Posterior cingulate gyrus (tissue), 11 donors: ENCODE measurements at places on chromosomes 7 and 10.

GRCh38 chr10:111267673-111268072 lies 190.8 kb downstream of the ADRA2A start:
- no peak for DNase-seq

GRCh38 chr10:29555746-29556481 lies 78.9 kb downstream of the SVIL start:
- DNase-seq, result no peak

DNA sequence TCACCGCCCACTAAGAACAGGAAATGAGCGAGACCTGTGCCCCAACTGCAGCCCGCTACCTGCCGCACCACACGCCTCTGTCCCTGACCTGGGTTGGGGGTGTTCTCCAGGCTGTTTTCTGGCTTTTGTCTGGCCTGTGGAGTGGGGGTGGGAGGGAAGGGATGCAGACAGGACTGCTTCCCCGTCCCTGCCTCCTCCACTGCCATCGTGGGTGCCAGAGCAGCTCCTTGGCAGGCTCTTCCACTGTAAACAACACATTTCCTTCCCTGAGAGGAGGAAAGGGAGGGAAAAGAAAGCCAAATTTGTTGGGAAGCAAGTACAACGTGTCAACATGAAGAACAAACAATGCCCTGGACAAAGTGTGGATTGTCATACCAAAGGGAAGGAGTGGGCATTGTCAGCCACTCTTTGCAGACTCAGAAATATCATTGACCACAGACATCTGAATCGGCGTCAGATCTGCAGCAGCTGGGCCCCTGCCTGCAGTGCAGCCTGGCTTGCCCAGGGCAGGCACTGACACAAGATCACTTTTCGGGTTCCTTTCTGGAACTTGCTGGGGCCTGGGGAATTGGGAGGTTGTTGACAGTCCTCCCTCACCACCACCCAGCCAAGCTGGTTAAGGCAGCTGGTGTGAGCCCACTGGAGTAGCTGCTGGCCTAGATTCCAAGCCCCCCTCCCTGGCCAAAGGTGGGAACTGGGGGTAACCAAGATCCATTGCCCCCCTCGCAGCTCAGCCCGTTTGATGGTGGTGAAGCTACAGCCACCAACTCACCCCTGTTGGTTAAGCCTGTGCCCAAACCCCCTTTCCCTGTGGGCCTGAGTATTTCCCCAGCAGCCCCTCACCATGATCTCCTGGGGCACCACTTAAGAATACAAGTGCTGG lies 22.6 kb upstream of the TRIM8 start:
- DNase-seq, result no peak

DNA sequence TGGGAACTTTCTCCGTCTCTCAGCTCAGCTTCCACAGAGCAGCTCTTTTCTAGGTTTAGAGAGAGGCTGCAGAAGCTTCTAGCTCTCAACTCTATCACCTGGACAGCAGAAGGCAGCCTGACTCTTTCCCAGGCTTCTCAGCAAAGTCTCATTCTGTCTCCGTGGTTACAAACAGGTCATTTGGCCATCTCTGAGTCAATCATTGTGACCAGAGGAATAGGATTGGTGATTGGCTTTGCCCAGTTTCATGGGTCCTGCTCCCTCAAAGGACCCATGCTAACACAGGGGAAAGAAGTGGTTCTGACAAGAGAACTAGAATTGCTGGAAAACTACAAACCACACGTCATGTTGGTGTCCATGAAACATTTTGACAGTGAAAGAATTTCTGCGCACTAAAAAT lies 43.6 kb downstream of the PRR15 start:
- no peak for DNase-seq

DNA sequence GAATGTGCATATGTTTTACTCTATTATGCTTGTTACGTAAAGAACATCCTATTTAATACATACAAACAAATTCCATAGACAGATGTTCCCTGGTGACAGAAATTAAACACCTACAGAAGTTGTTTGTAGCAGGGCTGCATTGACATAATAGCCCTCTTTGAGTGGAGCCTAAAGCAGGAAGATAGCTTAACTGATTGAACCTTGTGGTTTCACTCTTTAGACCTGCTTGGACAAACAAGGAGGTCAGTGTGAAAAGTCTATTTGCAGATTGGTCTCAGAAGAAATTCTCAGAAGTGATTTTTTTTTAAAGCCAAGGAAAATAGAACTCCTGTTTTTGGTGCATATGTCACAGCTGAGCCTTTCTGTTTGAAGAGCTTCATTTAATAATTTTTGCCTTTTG lies 121.3 kb downstream of the PPP1R9A start:
- no peak for DNase-seq

- DNase-seq, result peak; percentile 43
These were observed 83.1 kb downstream of the GRK5 start for GRCh38 chr10:119290301-119291048.

GRCh38 chr7:103888603-103889153 lies 100.8 kb downstream of the RELN start:
- DNase-seq, result no peak

- no peak for DNase-seq
These were observed 34.5 kb upstream of the GSAP start for GRCh38 chr7:77450613-77451012.

GRCh38 chr10:129883029-129883428 lies 81.0 kb downstream of the EBF3 start:
- DNase-seq, result no peak

DNA sequence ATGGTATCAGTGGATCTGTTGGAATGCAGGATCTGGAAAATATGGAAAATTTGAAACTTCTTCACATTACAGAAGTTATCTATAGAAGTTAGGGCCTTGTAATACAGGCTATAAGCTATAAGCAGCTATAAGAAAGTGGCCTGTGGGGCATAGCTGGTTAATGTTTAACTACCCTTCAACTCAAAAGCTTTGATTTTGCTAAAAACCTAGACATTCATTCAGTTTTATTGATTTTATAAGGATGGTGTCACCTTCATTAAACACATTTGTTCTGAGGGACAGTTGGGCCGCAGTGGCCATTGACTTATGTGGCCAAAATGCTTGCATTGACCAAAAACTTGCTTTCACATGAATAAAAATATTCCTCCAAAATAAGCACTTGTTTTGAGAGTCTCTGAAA lies 13.1 kb upstream of the AKR1C3 start:
- DNase-seq, result no peak

DNA sequence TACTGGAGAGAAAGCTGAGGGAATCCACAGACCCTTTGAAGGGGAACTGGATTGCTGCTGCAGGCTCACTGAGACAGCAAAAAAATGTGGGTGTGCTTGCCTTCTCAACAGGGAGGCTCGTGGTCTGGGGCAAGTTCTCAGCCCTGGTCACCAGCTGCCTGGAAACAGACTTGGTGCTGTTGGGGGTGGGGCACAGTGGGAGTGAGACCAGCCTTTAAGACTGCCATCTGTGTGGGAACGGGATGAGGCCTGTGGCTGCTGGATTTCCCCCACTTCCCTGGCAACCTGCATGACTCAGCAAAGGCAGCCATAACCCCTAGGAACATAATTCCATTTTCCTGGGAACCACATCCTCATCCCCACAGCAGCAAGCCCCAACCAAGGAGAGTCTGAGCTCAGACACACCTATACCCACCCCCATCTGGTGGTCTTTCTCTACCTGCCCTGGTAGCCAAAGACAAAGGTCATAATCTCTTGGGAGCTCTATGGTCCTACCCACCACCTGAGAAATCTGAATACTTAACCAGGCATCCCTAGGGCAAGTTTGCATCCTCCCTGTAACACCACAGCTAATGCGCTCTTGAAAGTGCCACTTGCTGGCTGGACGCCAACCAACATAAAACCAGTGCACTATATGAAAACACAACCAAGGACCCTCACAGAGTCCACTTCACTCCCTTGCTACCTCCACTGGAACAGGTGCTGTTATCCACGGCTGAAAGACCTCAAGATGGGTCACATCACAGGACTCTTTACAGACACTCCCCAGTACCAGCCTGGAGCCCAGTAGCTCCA lies 45.0 kb upstream of the TFEC start:
- DNase-seq, result no peak

DNA sequence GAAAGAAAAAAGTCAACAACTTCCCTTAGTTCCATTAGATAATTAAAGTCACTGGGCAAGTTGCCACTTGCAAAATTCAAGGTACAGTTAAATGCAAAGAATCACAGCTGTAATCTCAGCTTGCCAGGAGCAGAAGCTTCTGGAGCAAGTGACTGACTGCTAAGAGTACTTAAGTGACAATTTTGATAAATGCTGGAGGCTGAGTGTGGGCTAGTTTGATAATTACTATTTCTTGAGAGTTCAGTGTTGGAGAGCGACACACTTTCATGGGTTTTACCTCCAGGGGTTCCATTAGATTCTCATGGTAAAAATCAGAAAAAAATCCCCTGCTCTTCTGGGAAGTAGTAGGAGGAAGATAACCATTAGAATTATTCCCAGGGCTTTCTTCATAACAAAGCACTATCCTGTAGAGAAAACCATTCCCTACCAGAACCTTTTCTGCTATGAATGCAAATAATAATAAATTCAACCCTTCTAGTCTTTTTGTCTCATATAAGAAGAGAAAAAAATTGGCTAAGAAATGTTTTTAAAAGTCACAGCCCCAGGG lies 486.3 kb downstream of the POM121L12 start:
- DNase-seq, result no peak

GRCh38 chr7:103025341-103025740 lies 49.3 kb downstream of the FBXL13 start:
- DNase-seq, result no peak

DNA sequence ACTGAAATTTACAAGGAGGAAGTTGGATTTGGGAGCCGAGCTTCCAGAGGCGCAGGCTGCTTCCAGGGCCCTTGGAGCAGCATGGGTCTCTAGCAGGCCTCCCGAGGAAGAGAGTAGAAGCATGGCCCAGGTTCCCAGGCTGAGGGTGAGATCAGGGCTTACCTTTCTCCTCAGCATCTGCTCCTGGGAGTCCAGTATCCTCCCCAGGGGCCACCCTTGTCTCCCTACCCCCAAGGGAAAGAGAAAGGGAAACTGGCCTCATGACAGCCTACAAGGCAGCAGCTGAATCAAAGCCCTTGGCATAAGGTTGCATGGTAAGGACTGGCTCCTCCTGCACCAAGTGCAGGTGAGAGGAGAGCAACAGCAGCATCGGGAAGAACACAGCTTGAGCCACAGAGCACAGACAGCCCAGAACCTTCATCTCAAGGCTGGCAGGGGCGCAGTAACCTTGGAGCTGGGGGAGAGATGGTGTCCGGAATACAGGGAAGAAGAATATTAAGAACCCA lies 114.5 kb downstream of the MARCHF5 start:
- no peak for DNase-seq

GRCh38 chr7:118734541-118734940 lies 510.0 kb downstream of the ANKRD7 start:
- no peak for DNase-seq

- no peak for DNase-seq
These were observed 10.4 kb upstream of the ZNF22 start for GRCh38 chr10:44990302-44990655.

- DNase-seq, result no peak
These were observed 80.4 kb upstream of the ANLN start for GRCh38 chr7:36309301-36309700.

- no peak for DNase-seq
These were observed 58.8 kb downstream of the TCERG1L start for GRCh38 chr10:131252567-131253276.

- DNase-seq, result no peak
These were observed 1190.4 kb downstream of the GATA3 start for GRCh38 chr10:9244864-9245263.

GRCh38 chr7:89623018-89623672 lies 531.1 kb upstream of the STEAP1 start:
- no peak for DNase-seq

DNA sequence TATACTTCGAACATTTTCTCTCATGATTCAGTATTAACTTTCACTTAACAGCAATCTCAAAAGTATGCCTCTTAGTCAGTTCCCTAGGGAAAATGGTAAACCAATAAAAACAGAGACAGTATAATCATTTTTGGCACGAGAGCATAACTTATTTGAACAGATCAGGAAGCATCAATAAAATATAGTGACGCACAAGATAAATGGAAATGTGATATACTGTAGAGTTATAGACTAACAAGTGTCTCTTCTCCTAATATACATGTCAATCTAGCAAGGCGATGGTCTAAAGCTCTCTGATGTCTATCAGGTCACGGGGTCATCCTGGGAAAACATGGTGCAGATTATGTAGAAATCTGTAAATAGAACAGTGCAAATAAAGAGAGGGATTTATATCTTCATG lies 131.6 kb downstream of the HGF start:
- no peak for DNase-seq

DNA sequence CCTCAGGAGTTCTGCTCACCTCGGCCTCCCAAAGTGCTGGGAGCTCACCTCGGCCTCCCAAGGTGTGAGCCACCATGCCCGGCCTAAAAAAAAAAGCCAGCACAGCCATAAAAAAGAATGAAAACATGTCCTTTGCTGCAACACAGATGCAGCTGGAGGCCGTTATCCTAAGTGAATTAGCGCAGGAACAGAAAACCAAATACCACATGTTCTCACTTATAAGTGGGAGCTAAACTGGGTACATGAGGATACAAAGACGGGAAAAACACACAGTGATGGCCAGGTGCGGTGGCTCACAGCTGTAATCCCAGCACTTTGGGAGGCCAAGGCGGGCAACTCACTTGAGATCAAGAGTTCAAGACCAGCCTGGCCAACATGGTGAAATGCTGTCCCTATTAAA lies 20.9 kb downstream of the PSPH start:
- no peak for DNase-seq

DNA sequence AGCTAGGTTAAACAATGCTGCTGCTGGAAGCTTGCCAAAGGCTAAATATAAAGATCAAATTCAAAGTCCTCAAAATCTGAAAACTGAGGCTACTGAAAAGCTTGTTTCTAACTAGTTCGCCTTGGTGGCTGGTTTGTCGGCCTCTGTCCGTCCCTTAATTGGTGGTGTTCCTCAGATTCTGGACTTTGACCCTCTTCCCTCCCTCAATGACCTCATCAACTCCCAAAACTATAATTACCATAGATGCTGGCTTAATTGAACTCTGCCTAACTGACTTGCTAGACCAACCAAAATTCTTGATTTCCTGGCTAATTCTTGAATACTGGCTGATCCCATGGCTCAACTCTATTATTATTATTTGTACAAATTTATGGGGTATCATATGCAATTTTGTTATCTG lies 15.6 kb downstream of the ARHGAP21 start:
- DNase-seq, result no peak

DNA sequence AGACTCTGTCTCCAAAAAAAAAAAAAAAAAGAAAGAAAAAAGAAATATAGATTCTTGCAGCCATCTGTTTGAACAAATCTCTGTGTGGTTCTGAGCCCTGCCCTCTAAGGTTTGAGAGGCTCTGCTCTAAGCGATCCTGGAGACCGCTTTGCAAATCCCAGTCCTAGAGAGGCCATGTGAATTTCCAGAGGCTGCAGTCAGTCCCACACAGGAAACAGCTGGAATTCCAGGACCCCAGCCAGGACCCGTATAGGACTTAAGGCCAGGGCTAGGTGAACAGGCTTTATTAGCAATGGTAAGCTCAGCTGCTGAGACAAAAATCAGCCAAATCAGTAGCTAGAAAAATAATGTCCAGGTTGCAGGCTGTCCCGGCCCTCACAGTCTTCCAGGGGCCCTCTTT lies 154.8 kb downstream of the RPS24 start:
- no peak for DNase-seq
